AG08395 (cell line): ENCODE measurements at places on chromosomes 2 and 18.

GRCh38 chr18:8979258-8979988 lies 123.1 kb upstream of the NDUFV2 start:
- DNase-seq: no peak

- DNase-seq: no peak
Observed at GRCh38 chr18:22417496-22418188, at the start of gene CTAGE1. CTAGE1 (minus strand) TSS chr18:22417915; CDS start chr18:22417811, 104 bp downstream.

DNA sequence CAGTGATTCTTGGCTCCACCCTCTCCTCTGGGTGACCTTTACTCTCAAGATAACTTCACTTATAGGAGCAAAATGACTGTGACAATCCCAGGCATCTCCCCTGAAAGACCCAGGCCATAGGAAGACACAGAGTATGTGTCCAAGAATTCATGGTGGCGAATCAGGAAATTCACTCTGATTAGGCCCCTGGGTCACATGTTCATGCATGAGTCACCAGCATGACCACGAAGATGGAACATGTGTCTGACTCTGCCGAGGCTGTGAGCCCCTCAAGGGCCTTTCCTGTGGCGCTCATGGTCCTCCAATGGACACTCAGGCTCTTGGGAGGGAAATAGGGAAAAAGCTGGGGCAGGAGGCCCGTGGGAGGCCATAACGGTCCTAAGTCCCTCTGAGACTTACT lies 74.0 kb upstream of the TEX51 start:
- no peak for DNase-seq

GRCh38 chr18:60162388-60162787 lies 210.2 kb downstream of the MC4R start:
- DNase-seq: no peak

GRCh38 chr2:3784731-3785130 lies 81.4 kb downstream of the DCDC2C start:
- no peak for DNase-seq

- DNase-seq: no peak
Observed at GRCh38 chr2:219335373-219335786, 2.8 kb upstream of the RESP18 start.

GRCh38 chr2:41698678-41699422 lies 349.0 kb upstream of the PKDCC start:
- no peak for DNase-seq

DNA sequence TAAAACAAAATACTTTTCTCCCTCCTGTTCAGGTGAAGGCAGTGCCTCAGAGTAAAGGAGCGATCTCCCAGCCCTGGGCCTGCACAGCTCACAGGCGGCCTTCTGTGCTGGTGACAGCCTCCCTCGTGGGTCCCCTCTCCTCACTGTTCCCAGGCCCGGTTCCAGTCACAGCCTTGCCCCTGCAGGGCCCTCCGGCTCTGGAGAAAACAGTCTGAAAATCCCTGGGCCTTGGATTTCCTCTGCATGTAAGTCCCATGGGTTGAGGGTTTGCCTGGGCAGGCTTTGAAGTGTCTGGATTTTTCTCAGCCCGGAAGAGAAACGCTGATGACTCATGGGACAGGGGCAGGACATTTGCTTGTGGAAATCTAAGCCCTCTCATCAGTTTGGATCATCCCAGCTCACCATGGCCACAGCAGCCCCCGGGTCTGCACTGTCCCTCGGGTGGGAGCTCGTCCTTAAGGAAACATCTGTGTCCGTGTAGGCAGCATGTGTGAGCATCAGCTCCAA lies 186.1 kb upstream of the RAB12 start:
- DNase-seq: peak; percentile 69

DNA sequence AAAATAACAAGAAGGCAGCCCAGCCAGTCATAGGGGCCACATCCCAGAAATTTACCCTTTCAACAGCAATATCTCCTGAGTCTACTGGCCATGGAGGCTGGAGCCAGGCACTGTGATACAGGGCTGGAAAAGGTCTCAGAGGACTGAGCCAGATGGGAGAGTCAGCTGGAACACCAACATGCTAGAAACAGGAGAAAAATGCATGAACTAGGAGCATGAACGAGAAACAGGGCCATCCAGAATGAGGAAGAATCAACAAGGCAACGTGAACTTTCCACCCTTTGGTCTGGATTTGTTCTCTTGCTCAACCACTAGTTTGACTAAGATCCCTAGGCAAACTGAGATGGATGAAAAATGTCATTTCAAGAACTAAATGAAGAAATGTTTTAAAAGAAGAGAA lies 13.1 kb downstream of the PID1 start:
- no peak for DNase-seq

- no peak for DNase-seq
Observed at GRCh38 chr2:121694398-121695170, 42.1 kb downstream of the NIFK start.

DNA sequence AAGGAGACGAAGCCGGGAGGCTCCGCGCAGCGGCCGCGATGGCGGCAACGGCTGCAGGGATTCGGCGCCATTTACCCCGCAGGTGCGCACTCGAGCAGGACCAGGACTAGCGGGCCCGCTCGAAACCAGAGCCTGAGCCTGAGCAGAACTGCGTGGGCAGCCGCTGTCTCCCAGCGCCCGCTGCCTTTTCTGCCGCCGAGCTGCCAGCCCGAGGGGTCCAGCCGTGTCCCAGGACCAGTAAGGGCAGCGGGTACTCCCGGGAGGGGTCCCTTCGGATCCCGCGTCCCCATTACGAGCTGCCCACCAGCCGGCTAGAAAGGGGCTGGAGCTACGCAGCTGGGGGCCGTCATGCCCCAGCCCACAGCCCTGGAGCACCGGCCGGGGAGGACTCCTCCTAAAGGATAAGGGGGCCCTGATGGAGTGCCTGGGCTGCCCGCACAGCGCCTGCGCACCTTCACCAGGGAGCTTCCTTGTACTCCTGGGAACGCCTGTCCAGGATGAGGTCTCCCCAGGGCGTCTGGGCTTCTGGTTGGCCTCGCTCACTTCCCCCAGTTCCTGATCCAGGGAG lies 9.9 kb downstream of the ALPP start:
- no peak for DNase-seq

DNA sequence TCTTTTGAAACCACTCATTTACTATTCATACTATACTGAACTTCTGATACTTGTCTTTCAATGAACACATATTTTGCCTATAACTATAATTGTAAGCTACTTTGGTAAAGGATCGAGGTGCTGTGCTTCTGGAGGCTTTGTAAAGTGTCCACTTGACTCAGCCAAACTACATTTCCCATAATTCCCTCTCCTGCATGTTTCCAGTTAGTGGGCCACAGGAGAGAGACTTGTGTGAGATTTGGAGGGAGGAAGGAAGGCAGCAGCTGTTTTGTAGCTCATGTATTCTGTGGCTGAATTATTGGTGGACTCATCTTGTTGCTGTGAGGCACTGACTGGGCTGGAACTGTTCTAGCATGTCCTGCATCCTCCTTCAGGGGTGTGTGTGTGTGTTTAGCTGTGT lies 328.8 kb downstream of the ARL6IP6 start:
- DNase-seq: no peak

- no peak for DNase-seq
Observed at GRCh38 chr2:27709326-27709725, 45.6 kb downstream of the SLC4A1AP start.

GRCh38 chr2:12046641-12047040 lies 300.2 kb downstream of the LPIN1 start:
- DNase-seq: peak; percentile 82

- no peak for DNase-seq
Observed at GRCh38 chr2:17969661-17970060, 91.2 kb downstream of the KCNS3 start.

- no peak for DNase-seq
Observed at GRCh38 chr2:134253804-134254203, at the start of gene MGAT5. MGAT5 (plus strand) TSS chr2:134254072; CDS start chr2:134254404, 332 bp downstream.

DNA sequence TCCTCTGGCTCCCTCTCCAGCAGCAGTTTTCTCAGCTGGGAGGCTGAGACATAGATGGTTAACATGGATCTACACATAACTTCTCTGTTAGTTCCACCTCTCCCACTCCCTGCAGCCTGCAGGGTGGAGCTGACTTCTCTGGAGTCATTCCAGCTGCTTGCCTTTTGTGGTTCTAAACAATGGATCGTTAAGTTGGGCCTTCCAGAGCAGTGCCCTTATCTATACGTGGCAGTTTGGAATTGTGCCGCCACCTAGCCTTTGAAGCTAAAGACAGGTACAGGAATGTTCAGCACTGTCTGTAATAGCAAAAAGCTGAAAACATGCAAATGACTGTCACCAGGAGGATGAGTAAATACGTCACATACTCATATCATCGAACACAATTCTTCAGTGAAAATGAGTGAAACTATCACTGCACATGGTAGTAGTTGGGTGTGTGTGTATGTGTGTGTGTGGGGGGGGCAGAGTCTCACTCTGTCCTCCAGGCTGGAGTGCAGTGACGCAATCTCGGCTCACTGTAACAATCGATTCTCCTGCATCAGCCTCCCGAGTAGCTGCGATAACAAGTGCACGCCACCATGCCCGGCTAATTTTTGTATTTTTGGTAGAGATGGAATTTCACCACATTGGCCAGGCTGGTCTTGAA lies 50.3 kb downstream of the SH2D6 start:
- DNase-seq: peak; percentile 62

DNA sequence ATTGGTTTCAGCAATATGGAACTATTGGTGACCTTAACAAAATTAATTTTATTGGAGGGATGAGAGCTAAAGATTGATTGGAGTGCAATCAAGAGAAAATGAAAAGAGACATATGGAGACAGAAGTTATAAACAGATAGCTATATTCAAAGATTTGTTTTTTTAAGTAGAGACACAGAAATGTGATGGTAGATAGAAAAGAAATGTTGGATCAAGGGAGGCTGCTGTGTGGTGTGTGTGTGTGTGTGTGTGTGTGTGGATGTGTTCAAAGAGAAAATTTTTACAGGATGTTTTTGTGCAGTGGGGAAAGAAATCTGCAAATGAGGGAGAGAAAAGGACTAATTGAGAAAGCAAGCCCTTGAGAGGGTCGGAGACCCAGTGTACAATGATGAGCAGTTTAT lies 249.5 kb upstream of the SPHKAP start:
- DNase-seq: no peak

GRCh38 chr18:39842366-39842914 lies 2112.6 kb upstream of the PIK3C3 start:
- DNase-seq: no peak

- no peak for DNase-seq
Observed at GRCh38 chr2:132974467-132975095, 304.6 kb upstream of the LYPD1 start.

GRCh38 chr2:197647961-197648690 lies 27.3 kb downstream of the RFTN2 start:
- peak; percentile 47 for DNase-seq

DNA sequence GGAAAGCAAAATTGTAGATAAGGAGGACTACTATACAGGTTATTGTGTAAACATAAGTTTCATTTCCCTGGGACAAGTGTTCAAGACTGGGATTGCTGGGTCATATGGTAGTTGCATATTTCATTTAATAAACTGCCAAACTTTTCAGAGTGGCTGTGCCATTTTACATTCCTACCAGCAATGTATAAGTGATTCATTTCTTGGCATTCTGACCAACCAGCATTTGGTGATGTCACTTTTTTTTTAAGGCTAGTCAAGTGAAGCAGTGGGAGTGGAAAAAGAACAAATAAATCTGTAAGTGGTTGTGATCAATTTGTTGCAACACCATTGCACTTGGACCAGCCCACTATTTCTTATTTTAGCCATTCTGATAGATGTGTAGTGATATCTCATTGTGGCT lies 5.2 kb upstream of the CHCHD5 start:
- DNase-seq: peak; percentile 36

DNA sequence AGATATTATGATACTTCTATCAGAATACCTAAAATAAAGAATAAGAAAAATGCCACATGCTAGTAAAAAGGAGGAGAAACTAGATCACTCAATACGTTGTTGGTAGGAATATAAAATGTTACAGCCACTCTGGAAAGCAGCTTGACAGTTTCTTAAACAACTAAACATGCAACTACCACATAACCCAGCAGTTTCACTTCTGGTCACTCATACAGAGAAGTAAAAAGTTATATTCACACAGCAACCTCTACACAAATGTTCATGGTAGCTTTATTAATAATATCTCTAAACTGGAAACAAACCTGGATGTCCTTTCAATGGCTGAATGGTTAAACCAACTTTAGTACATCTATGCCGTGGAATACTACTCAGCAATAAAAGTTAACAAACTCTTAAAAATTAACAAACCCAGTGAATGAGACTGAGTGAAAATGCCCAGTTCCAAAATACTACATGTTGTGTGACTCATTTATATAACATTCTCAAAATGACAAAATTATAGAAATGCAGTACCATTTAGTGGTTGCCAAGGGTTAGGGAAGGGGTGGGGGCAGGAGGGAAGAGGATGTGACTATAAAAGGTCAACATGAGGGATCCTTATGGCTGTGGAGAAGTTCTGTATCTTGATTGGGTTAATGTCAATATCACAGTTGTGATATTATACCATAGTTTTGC lies 124.1 kb downstream of the MMADHC start:
- no peak for DNase-seq

GRCh38 chr2:200338692-200339091 lies 32.2 kb downstream of the SPATS2L start:
- DNase-seq: peak; percentile 27

GRCh38 chr18:56036741-56037140 lies 448.7 kb upstream of the TCF4 start:
- no peak for DNase-seq

DNA sequence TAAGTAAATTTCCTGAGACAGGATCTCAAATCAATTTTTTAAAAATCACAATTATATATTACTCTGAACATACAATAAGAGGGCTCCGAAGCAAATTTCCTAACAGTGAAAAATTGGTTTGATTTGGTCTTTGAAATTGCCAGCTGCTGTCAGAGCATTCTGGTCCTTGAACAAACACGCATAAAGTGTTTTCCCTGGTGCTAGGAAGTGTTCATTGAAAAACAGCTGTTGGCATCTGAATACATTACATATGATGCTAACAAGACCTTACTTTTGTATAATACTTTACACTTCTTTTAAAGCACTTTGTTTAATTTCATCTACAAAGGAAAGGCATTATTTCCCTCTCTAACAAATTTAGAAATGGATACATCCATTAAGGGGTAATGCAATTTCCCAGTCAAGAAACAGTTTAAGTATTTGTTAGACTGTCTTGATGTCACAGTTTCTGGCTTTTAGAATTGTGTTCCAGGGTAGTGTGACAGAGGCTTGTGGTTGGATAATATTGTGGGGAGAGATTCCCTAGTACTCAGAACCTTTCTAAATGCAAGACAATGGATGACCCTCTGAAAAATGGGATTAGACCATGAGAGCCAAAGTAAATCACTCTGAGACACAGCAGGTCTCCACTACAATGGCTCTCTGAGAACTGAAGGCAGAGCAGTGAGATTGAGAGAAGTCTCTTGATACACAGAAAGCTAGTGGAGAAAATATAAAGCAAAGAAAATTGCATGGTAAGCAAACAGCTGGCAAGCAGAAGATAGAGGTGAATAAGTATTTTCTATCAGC lies 299.0 kb downstream of the TRIB2 start:
- DNase-seq: no peak

GRCh38 chr2:84839851-84840250 lies 41.0 kb downstream of the TRABD2A start:
- DNase-seq: no peak

DNA sequence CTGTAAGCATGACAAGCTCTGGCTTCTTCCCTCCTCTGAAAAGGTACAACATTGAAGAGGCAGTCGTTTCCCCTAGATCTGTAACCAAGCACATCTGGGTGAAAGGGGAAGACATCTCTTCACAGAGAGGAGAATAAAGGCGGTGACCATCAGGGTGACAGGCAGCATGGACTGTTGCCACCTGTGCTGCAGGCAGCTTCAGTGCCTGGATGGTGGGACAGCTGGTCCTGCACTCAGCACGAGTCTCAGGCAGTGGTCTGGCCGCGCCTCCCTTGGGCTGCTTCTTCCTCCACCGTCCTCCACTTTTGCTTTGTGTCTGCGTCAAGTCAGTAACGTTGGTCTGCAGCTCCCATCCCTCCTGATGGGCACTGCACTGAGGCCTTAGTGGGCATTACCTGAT lies 264.4 kb downstream of the NEDD4L start:
- no peak for DNase-seq
